ENCODE measurements at places on chromosomes 1 and 21.
A peak's percentile ranks its signal among the peaks of the same experiment; 100 is the strongest.

- no peak for DNase-seq
These were observed 61.9 kb downstream of the DNTTIP2 start for GRCh38 chr1:93816970-93817678.

DNA sequence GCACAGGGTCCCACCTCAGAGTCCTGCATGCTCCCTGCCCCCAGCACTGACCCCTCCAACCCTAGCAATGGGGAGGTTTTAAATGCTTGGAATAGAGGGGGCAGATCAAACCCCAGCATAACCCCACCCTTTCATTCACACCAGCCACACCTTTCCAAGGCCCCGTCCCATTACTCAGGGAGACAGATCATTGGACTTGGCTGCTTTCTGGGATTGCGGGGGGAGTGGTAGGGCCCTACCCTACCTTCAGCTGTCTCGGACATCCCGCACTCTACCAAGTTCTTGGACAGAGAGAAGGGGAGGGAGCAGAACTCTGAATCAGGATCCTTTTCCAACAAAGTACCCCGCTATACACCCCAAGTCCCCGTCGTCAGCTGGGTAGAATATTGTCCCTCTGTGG lies 983 bp downstream of the PADI2 start:
- DNase-seq, result no peak

DNA sequence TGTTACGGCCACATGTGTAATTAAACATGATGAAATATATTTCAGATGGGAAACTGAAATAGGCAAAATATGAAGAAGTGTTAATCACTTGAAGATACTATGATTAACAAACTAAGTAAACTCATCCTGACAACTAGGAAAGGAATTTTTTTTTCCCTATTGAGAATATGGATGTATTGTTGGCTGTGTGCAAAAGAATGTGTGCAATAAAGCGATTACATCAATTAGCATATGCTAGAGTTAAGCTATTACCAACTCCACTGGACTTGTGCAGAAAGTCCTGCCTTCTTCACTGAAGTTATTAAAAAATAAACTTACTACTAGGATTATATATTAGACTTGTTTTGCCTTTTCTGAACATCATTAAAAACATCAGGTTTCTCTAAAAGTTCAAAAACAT lies 143.2 kb upstream of the DMRTA2 start:
- DNase-seq, result no peak

DNA sequence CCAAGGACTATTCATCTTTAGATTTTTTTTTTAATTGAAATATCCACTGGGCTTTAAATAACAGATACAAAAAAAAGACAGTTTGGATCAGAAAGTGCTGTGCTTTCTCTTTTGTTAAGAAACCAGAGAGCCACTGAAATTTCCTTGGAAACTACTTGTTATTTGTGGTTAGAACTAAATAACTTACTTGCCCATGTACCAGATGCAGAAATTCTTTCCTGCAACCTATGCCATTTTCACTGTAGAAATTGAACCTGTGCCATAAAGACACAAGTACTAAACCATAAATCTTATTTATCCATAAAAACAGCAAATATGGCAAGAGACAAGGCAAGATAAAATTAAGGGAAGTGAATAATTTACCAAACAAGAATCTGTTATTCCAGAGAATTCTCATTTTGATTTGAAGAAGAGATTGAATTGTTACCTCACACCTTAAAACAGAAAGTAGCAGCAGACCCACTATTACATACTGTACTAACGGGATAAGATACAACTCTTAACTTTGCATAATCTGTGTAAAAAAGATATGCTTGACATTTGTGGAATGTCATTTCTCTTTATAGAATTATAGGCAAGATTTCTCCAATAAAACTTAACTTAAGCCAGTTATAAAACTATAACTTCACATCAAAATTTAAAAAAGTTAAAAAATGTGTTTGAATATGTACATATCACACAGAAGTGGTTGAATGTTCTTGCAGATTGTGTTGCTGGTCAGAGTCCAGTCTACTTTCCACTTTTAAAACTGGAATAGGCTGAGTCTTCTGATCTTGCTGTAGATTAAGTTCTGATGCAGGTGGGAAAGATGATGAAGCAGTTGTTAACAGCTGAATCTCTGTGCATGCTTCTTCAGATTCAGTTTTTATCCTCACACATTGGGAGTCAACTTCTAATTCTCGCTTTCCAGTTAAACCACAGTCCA lies 6.3 kb upstream of the PHTF1 start:
- no peak for DNase-seq

- no peak for DNase-seq
These were observed 5.2 kb downstream of the S100A10 start for GRCh38 chr1:151988405-151988923.

DNA sequence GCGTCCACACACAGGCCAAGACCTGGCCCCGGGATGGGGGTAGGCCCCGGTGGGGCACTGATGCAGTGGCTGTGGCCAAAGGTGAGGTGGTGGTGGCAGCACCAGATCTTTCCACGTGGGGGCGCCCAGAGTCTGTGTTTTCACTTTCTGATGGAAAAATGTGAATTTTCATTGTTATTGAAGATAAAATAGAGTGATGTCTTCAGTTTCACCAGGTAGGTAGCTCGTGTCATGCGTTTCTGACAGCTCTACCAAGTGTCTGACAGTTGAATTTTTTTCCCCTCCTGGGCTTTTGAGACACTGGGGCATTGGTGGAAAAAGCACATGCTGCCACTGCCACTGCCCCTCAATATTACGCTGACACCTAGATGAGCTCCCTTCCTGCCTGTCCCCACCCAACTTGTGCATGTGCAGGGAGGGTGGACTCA lies 40.0 kb upstream of the MAGOH start:
- no peak for DNase-seq

- no peak for DNase-seq
These were observed 9.0 kb downstream of the GSTM5 start for GRCh38 chr1:109721042-109721441.

DNA sequence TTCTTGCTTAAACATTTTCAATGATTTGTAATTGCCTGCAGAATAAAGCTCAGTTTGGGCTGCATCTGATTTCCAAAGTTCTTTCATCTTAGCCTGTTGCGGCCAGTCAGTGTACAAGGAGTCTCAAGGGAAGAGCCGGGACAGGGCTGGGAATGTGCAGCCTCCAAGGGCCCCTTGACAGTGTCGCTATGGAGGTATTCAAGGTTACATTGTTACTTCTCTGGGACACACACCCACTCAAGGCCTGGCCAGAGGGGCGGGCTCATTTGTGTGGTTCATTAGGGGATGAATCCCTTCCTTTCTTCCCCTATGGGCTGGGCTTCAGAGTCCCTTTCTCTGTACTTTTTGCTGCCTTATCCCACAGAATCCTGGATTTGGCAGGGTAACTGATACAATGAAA lies 107.6 kb upstream of the CSF3R start:
- DNase-seq, result no peak

- no peak for DNase-seq
These were observed 29.9 kb upstream of the CAMSAP2 start for GRCh38 chr1:200708769-200709168.

GRCh38 chr1:52368383-52369172 lies 2.6 kb upstream of the CC2D1B start:
- DNase-seq, result peak; percentile 50

DNA sequence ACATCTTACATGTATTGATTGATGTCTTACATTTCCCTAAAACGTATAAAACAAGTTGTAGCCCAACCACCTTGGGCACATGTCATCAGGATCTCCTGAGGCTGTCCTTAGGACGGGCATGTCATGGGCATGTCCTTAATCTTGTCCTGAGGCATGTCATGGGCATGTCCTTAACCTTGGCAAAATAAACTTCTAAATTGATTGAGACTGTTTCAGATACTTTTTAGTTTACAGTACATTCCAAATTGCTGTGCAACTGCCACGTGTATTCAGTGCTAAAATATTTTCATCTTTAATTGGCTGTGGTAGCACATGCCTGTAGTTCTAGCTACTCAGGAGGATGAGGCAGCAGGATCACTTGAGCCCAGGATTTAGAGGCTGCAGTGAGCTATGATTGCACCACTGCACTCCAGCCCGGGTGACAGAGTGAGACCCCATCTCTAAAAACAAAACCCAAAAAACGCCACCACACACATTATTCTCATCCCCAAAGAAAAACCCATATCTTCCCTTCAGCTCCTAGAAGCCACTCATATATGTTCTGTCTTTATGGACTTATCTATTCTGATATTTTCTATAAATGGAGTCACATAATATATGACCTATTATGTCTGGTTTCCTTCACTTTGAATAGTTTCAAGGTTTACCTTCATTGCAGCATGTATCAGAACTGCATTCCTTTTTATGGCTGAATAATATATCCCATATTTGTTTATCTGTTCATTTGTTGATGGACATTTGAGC lies 96.0 kb upstream of the BTG3 start:
- DNase-seq, result no peak

- no peak for DNase-seq
These were observed 44.8 kb downstream of the PCNT start for GRCh38 chr21:46368533-46369285.

DNA sequence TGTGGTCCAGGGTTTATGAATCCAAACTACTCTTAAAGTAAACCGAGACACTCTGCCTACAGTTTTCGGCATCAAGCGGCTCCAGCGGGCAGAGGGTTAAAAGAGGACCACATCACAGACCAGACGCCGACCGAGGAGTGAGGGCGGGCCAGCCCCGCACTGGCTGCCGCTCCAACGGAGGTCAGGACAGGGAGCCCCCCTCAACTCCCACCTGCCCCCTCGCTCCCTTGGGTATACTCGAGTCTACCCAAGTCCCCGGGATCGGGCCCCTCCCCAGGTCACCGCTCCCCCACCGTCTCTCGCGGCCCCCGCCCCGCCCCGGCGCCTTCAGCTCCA lies 312 bp downstream of the ARNT start:
- peak; percentile 24 for DNase-seq

DNA sequence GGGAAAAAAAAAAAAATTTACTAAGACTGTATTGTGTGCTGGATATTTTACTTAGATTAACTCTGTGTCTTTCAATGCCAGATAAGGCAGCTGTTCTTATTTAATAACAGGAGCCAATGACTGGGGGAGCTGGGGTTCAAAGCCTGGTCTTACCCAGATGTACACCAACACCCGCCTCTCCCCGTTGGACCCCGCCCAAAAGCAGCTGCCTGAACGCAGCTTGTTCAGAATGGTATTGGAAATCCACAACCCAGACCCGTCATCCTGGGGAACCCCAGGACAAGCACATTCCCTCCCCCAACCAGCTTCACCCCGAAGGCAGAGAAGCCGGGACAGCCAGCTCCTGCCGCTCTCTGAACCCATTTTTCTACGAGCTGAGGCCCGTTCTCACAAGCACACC lies 113.6 kb upstream of the TMPRSS2 start:
- DNase-seq, result no peak

DNA sequence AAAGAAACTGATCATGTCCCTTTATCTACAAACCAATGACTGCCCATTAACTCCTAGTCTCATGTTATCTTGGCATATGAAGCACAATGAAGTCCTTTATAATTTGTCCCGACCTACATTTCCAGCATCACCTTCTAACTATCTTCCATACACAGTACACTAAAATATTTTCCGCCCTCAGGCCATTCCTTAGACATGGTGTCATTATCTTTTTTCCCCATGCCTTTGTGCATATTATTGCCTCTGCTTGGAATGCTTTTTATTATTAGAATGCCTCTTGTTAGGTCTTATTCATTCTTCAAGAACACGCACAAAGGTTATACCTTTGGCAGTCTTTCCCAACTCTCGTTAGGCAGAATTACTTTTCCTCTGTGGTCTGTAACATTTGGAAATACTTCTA lies 39.6 kb downstream of the ATG4C start:
- no peak for DNase-seq

DNA sequence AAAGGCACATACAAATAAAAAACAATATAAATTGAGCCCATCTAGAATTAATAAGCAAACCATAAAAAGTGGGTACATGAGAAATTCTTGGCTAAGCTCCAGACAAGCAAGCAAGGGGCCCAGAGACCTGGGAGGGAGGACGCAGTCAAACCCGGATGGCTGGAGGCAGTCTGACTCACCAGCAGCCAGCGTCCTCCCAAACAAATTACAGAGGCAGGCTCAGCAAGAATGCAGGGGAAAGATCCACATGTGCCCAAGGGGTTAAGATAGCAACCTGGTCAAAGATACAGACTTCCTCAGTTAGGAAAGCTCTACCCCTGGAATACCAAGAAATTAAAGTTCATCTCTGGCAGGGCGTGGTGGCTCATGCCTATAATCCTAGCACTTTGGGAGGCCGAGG lies 7.4 kb upstream of the TIAM1 start:
- DNase-seq, result no peak

DNA sequence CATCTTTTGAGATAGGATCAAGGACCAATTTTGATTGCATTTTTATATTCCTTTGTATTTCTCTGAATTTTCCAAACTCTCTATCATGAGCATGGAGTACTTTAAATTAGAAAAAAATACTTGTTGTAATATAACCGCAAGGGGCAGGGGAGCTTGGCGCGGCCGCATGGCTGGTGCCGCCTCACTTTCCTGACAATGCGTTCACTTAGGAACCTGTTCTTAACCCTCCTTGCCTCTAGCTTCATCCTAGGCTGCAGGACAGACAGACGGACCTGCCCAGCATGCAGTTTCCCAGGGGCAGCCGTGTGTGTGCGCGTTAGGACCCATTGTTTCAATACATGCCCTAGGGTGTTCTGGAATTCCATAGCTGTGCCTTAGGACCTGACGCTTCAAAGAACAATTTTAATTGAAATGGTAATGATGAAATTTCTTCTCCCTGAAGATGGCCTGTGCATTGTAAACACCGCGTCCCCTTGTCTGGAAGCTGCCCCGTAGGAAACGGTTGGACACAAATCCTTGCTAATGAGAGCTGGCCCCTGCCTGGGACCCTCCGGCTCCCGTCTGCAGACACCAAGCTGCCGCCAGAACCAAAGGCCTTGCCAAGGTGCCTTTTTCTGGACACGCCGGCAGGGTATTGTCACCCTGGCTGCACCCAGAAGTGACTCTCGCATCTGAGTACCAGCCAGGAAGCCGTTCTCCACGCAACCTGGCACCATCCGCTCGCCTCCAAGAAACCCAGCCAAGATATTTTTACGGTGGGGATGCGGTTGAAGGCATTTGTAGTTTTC lies 466.4 kb downstream of the NPHP4 start:
- no peak for DNase-seq

- DNase-seq, result no peak
These were observed 75.9 kb upstream of the VCAM1 start for GRCh38 chr1:100643471-100644196.

- DNase-seq, result no peak
These were observed 505.2 kb downstream of the PLPP3 start for GRCh38 chr1:56074007-56074651.

GRCh38 chr1:41517062-41517438 lies 32.6 kb upstream of the EDN2 start:
- DNase-seq, result no peak
